ENCODE measurements at places on chromosomes 5 and 9. TPM values are rescaled to one million over a fixed set of nuclear protein-coding genes. Genes with fewer than 3 reads are reported as not detected.

DDX31 gene
- 27.6 TPM for total RNA-seq

DNA sequence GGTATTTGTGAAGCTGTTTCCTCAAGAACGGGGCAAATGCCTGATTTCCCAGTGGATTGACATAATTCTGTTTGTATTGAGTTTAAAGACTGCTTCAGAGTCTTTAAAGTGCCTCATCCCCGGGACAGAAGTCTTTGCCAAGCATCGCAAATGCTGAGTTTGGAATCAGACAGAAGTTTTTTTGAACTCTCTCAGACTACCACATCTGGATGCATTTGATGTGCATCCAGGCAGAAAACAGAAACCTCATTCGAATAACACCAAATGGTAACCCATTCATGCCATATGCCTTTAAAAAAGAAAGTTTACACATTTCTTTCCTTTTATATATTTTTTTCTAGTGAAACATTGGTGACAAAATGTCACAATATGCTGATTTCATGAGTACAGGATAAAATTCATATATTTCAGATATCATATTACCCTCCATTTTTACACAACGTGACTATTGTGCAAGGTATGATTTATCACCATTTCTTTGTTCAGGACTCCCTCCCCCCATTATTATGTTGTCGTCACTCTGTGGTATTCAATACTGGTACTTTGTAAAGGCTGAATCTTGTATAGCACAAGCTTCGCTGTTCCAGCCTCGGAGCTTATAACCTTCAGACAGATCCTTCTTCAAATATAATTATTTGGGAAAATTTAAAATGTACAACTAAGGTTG is 91.1 kb downstream of the ZNF608 start:
- no peak for DNase-seq

DNA sequence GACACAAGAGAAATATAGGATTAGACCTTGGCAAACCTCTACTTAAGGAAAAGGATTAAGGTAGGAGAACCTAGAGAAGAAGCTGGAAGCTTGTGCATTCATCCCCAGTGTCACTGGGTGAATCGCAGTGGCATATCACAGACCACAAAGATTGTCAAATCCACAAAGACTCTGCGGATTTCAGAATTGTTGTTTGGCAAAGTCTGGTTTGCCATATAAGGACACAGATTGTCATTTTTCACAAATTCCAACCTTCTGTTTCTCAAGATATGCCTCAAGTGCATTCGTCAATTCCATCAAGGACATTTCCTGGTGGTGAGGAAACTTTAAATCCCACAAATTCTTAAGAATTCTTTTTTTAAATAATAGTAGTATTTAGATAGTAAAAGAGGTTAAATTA is 395.1 kb upstream of the PAPPA start:
- no peak for DNase-seq

GRCh38 chr9:91844190-91844589 is 105.8 kb downstream of the ROR2 start:
- no peak for DNase-seq

DNA sequence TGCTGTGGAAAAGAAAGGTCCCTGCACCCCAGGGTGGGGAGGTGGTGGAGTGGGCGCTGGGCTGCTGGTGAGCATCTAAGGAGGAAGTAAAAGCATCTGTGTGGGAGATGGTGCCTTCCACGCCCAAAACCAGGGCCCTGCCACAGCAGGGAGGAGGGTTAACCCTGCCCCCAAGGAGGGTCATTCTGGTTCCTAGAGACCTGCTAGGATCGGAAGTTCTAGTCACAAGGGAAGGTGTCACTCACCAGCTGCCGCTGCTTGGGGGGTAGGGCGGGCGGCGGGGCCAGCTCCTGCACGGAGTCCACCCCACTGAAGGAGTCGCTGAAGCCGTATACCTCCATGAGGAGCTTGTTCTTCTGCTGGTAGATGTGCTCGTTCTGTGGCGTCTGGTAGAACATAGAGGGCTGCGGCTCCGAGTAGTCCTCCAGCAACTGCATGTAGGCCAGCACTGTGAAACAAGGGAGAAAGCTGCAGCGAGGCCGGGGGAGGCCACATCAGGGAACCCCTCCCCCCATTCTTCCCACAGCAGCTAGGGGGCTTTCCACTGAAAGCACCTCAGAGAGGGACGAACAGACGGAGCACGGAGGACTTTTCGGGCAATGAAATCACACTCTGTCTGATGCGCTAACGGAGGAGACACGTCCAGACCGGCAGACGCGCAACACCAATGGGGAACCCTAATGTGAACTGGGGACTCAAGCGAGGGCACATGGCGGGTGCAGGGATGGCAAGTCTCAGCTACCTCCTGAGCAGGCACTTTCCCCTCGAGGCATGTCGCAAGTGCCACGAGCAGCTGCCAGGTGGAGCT is 76.4 kb downstream of the PRRT1B start:
- DNase-seq = no peak

DNA sequence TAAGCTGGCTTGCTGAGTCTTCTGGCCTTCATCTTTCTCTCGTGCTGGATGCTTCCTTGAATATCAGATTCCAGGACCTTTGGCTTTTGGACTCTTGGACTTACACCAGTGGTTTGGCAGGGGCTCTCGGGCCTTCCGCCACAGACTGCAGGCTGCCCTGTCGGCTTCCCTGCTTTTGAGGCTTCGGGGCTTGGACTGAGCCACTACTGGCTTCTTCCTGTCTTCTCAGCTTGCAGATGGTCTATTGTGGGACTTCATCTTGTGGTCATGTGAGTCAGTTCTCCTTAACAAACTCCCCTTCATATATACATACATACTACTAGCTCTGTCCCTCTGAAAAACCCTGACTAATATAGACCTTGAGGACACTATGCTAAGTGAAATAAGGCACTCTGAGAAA is 78.3 kb upstream of the SSBP2 start:
- DNase-seq = no peak

DNA sequence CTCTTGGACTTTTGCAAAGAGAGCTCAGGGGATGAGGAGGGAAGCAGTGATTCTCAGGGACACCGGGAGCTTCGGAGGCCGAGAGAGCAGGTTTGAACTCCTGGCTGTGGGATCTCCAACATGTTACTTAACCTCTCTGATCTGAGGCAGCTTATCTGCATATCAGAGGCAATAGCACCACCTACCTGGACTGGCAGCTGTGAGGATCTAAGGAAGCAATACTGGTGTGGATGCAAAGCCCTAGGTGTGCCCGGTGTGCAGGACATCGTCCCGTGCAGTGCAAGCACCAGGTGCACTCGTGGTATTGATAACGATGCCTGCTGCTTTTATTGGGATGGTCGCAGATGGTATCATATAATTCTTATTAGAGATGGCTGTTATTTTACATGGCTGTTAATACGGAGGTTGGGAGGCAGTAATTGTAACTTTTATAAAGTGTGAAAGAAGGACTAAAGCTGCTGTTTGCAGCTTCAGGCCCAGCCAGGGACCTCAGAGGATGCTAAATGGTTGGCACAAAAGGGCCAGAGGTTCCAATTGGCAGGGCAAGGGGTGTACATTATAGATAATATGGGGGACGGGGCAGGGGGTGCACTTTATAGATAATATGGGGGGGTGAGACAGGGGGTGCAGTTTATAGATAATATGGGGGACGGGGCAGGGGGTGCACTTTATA is 14.9 kb downstream of the COL5A1 start:
- no peak for DNase-seq

GRCh38 chr9:104635456-104635855 is 17.5 kb upstream of the OR13C9 start:
- no peak for DNase-seq

DNA sequence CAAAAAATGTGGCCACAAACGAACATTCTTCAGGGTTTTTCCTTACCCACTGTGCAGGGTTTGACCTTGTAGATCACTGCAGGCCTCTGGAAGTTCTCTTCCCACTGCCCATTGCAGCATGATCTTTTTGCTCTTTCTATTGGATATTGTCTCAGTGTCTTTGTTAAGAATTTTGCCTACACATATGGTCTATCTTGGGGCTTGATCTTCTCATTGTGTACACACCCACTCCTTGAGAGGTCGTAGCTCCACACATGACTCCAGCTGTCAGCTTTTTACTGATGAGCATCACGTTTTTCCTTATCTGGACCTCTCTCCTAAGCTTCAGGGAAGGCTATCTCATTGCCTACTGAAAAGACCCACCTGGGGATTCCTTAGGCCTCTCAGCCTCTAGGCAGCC is 3.0 kb upstream of the GLRX start:
- no peak for DNase-seq

Measured in kidney (tissue), 22 donors.